ENCODE measurements at places on chromosomes 2 and 18.
A peak's percentile ranks its signal among the peaks of the same experiment; 100 is the strongest.

GRCh38 chr2:226953826-226954225, 118.0 kb downstream of the RHBDD1 start:
- no peak for DNase-seq

GRCh38 chr2:85734942-85735608, 18.7 kb upstream of the ATOH8 start:
- DNase-seq, result no peak

DNA sequence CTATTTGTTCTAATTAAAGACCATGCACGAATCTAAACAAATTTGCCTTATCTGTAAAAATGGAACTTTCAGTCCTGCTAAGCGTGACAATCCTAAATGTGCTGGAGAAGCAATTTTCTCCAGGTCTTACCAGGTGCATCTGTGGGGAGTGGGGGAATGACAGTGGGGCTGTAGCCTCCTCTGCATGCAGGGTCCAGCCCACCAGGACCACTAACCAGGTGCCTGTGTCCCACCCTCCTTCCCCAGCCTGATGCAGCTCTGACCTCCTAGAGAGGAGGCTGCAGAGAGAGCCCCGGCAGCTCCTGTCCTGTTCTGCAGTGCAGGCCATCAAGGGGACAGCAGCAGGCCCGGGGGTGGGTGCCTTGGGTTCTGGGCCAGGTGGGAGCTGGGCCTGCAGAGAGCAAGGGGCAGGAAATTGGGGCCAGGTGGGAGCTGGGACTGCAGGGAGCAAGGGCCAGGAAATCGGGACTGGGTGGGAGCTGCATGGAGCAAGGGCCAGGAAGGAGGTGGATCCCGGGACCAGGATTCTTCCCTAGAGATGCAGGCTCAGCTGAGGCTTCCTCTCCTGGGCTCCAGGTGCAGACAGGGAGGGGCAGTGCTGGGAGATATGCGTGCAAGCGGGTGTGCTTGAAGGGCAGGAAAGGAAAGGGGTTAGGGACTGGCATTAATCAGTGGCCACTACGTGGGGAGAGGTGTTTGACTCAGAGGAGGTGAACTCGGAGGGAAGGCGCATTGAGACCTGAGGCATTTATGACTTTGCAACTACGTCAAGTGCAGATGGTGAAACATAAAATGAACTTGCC, 185.3 kb downstream of the ANKRD30B start:
- DNase-seq, result no peak

GRCh38 chr18:136433-136832, 21.9 kb upstream of the USP14 start:
- no peak for DNase-seq

DNA sequence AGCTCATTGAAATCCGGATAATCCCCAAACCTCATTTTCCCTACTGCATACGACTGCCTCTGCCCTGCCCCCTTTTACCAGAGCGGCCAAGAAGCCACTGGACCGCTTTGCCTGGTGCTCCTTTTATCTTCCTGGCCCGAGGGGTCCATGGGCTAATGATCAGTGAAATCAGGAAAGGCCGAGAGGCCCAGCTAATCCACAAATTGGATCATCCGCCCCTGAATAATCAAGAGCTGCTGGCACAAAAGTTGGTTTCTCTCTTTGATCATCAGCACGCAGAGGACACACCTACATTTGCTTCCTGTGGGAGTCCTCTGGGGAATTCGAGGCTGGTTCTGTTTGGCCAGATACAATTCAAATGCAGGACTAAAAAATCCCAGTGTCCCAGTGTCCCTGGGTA, 144.5 kb downstream of the INSIG2 start:
- no peak for DNase-seq

DNA sequence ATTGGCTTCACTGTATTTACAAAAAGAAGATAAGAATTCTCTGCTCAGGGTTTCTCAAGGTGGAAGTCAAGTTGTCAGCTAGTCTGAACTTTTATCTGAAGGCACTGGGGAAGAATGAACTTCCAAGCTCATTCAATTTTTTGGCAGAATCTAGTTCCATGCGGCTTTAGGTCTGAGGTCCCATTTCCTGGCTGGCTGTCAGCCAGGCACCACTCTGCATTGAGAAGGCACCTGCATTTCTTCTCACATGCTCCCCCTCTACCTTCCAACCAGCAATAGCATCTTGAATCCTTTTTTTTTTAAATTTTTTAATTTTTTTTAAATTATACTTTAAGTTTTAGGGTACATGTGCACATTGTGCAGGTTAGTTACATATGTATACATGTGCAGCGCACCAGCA, 46.2 kb upstream of the RPE start:
- no peak for DNase-seq

GRCh38 chr2:191222507-191222906, 22.7 kb upstream of the MYO1B start:
- DNase-seq, result no peak

DNA sequence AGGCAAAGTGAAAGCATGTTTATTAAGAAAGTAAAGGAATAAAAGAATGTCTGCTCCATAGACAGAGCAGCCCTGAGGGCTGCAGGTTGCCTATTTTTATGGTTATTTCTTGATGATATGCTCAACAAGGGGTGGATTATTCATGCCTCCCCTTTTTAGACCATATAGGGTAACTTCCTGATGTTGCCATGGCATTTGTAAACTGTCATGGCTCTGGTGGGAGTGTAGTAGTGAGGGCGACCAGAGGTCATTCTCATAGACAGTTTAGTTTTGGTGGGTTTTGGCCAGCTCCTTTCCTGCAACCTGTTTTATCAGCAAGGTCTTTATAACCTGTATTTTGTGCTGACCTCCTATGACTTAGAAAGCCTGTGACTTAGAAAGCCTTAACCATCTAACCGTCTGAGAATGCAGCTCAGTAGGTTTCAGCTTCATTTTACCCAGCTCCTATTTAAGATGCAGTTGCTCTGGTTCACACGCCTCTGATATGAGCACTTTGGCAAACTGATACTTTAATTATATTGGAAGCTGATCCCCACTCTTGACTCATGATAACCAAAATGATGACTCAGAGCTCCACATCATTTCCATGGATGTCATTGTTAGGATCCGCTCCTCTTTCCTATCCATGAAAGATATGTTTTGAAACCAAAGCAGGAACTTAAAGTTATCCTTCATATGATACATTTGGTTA, 14.5 kb upstream of the ERMN start:
- no peak for DNase-seq

DNA sequence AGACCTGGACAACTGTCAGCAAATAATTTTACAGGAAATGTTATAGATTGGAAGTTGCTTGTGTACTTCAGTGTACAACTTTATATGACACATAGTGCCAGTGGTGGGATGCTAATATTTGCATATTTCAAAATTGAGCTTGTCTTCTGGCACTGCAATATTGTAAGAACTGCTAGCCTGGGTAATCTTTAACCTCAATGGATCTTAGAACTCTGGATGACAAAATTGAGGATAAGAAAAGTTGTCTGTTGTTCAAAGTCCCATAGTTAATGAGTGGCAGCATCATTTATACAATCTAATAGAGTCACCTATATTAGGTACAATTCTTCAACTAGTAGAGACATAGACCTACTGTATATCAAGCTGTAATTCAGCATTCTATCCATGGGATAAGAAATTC, 110.3 kb downstream of the MEIS1 start:
- DNase-seq, result no peak

GRCh38 chr2:172220121-172220520, 117.4 kb upstream of the DLX2 start:
- no peak for DNase-seq

DNA sequence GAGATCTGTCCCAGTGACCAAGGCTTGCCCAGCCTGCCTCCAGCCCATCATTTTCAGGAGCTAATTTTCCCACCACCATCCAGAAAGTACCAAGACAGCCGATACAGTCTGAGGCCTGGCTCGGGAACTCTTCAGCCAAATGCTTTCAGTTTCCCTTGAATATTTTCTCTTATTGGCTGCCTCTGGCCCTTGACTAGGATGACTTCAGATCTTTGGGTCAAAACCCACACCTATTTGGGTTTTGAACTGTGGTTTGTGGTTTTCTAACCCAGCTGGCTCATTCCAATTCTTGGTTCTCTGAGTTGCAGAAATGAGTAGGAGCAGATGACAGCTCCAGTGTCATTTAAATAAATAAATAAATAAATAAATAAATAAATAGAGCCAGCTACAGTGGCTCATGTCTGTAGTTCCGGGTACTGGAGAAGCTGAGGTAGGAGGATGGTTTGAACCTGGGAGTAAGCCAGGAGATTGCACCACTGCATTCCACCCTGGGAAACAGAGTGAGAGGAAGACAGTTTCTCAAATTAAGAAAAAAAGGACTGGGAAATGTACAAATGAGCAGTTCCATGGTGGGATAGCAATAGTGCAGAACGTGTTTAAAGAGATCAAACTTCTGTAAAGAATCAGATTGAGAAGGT, 465.0 kb upstream of the SOX11 start:
- DNase-seq, result no peak

- DNase-seq, result no peak
Measured at GRCh38 chr2:165909466-165909865, 44.1 kb downstream of the TTC21B start.

- no peak for DNase-seq
Measured at GRCh38 chr18:3579701-3580100, 129.7 kb downstream of the TGIF1 start.

GRCh38 chr2:71100195-71100964, 29.6 kb downstream of the MCEE start:
- DNase-seq, result peak; percentile 49

GRCh38 chr18:60981682-60982328, 351.4 kb upstream of the CDH20 start:
- DNase-seq, result no peak

- DNase-seq, result no peak
Measured at GRCh38 chr2:159071190-159071915, 102.9 kb downstream of the TANC1 start.

DNA sequence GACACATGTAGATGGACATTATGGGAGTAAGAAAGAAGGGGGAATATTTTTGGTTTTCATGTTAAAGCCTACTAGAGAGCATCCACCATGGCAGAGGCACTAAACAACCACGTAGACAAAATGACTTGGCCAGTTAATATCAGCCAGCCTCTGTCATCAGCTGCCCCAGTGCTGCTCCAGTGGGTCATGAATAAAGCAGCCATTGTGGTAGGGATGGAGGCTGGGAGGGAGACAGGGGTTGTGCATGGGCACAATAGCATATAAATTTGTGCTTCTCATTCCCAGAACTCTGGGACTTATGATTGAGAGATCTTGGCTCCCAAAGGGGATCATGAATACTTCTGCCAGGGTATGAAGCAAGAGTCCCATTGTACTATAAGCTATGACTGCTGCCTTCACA, 31.1 kb upstream of the CXCR4 start:
- no peak for DNase-seq

GRCh38 chr2:99512181-99512591, 22.4 kb upstream of the REV1 start:
- DNase-seq, result no peak

DNA sequence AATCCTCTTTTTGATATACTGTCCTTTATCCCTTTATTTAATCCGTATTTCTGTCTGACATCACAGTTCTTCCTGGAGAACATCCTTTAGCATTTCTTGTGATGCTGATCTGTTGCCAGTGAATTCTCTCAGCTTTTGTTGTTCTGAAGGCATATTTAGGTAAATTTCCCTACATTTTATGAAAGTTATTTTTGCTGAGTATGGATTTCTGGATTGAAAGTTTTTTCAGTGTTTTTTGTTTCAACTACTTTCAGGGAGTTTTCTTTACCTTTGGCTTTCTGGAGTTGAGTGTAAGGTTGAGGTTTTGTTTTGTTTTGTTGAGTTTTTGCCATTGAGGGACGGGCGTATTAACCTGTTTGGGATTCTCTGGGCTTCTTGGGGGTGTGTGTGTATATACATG, 22.5 kb downstream of the SNTG2 start:
- DNase-seq, result no peak

DNA sequence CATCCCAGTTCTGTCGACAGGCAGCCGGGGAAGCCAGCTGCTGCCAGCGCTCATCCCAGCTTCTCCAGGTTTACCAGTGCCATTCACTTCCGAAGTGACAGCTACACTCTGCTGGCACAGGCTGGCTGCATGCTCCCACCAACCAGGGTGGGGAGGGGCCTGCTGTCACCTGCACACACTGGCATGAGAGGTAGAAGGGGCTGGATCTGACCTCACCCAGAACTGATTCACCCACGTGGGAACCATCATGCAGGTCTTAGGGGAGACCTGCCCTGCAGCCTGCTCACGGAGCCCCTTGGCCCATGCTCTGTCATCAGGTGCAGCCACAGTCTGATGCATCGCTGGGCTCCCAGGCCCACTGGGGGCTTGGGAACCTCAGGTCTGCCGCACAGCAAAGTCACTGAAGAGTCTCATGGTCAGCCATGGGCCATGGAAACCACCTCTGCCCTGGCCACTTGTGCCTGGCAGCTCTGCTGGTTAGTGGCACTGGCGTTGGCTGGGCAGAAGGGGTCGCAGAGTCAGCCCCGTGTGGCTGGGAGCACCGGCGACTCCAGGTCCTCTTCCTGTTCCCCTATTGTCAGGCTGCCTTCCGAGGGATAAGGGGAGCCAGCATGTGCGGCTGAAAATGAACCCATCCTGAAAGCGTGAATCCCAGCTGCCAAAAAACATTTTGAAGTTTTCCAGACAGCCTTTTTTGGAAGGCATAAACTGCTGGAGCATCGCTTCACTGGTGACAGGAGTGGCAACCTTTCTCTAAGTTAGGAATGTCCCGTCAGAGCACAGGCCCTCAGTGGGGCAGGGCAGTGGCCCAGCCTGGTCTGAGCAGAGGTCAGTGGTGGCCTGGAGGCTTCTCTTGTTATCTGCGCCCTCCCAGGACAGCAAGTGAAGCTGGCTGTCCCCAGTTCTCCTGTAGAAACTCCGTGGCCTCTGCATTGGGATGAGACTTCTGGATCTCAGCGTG, 157.8 kb downstream of the SEPTIN10 start:
- DNase-seq, result no peak

DNA sequence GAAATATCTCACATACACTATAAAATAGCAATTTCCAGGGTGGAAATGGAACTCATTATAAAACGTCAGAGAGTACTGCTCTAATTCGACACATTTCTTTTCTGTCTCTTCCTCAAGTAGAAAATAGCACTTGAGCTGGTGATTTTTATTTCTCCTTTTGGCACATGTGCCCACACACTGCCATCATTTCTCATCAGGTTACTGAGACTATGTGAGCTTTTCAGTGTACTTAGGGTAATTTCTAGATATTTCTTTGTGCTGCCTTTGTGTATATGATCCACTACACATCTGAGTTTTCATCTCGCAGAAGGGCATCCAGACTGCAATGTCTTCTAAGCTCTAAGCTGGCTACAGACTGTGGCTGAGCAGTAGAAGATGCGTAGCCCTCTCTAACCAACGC, 62.1 kb upstream of the PGAP1 start:
- DNase-seq, result no peak

- DNase-seq, result no peak
Measured at GRCh38 chr2:12641441-12641840, 75.3 kb upstream of the TRIB2 start.

- DNase-seq, result no peak
Measured at GRCh38 chr2:234797566-234798250, 154.1 kb upstream of the SH3BP4 start.

GRCh38 chr2:230863031-230863430, 1.7 kb upstream of the ITM2C start:
- no peak for DNase-seq

DNA sequence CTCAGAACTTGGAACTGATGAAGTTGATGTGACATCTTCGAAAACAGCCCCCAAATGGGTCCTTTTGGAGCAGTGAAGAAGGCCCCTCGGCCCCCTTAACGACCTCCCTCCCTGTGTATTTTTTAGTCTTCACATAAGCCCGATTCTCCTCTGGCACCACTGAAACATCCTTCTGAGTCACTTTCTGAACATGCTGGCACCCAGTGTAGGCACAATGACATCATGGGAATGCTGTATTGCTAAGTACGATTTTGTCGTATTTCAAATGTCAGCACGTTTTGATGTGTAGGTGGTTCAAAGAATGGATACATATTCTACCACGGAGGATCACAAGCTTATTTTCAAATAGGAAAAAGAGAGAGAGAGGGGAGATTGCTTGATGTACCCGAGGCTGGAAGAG, 111.7 kb upstream of the RIOK3 start:
- no peak for DNase-seq
